ENCODE measurements at places on chromosomes 3 and 15. TPM values are rescaled to one million over a fixed set of nuclear protein-coding genes. Genes with fewer than 3 reads are reported as not detected.
A peak's percentile ranks its signal among the peaks of the same experiment; 100 is the strongest.

GRCh38 chr15:38886315-38887163, 321.9 kb upstream of the RASGRP1 start:
- DNase-seq = no peak

- no peak for DNase-seq
These were observed 44.8 kb upstream of the ATP2C1 start for GRCh38 chr3:130849091-130849552.

- no peak for DNase-seq
These were observed 45.0 kb downstream of the GLDN start for GRCh38 chr15:51386486-51386885.

GRCh38 chr3:141218162-141218835, 13.3 kb upstream of the PXYLP1 start:
- no peak for DNase-seq

DNA sequence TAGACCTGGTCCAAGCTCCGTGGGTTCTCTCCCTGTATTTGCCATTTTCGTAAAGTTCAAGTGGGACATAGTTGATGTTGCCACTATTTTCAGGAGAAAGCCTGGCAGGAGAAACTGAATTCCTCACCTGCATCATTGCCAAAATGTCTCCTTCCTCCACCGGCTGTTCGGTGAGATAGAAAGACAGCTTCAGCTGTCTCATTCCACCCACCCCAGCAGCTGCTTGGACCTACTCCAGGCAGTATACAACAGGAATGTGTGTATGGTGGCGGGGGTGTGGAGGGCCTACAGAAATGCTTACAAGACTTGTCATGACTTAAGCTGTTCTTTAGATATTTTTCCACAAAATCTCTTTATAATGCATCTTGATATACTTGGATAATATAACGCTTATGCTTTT, 132.7 kb upstream of the RAP2B start:
- DNase-seq = no peak

GRCh38 chr3:133884887-133885711, 10.6 kb downstream of the RAB6B start:
- DNase-seq = no peak

DNA sequence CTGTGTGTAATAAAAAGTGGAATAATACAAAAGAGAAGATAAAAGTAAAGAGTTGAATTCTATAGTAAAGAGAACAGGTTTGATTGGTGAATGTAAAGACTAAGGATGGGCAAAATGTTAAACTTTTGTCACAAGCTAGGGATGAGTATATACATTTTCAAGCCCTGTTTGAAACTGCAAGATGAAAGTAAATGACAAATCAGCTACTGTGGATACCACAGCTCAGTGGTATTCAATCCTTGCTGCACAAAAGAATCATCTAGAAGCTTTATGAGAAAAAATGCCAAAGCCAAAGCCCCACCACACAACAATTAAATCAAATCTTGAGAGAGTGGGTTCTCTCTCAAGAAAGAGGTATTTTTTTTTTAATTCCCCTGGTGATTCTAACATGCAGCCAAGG, 67.7 kb downstream of the VPS13C start:
- DNase-seq = no peak

GRCh38 chr3:117398141-117398899, 688.7 kb downstream of the TUSC7 start:
- no peak for DNase-seq

- no peak for DNase-seq
These were observed 13.3 kb upstream of the CD200 start for GRCh38 chr3:112319516-112320276.

GRCh38 chr3:28982906-28983305, 298.0 kb upstream of the RBMS3 start:
- DNase-seq = no peak

DNA sequence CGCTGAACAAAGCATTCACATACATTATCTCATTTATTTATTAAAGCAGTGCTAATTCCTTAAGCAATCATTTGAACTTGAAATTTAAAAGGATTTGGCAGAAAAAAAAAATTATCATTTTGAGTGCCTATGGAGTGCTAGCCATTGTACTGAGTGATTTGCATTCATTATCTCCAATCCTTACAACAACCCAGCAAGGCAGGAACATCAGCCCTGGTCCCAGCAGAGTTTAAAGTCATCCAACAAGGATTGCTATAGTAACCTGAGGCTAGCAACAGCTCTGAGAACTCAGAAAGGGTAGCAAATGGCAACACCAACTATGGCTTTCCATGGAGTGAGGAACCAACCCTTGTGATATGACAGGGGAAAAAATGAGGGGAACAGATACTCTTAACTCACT, 237.6 kb upstream of the SETMAR start:
- DNase-seq = no peak

- DNase-seq = peak; percentile 94
These were observed 53.6 kb downstream of the RHCG start for GRCh38 chr15:89442671-89443307.

GRCh38 chr15:64775551-64776401, at the start of gene RBPMS2:
Gene RBPMS2, minus strand, starts transcription at chr15:64775589. Its CDS starts 270 bp downstream, at chr15:64775319.
- DNase-seq = no peak

- peak; percentile 50 for DNase-seq
These were observed 32.2 kb upstream of the ACP3 start for GRCh38 chr3:132284781-132285619.

DNA sequence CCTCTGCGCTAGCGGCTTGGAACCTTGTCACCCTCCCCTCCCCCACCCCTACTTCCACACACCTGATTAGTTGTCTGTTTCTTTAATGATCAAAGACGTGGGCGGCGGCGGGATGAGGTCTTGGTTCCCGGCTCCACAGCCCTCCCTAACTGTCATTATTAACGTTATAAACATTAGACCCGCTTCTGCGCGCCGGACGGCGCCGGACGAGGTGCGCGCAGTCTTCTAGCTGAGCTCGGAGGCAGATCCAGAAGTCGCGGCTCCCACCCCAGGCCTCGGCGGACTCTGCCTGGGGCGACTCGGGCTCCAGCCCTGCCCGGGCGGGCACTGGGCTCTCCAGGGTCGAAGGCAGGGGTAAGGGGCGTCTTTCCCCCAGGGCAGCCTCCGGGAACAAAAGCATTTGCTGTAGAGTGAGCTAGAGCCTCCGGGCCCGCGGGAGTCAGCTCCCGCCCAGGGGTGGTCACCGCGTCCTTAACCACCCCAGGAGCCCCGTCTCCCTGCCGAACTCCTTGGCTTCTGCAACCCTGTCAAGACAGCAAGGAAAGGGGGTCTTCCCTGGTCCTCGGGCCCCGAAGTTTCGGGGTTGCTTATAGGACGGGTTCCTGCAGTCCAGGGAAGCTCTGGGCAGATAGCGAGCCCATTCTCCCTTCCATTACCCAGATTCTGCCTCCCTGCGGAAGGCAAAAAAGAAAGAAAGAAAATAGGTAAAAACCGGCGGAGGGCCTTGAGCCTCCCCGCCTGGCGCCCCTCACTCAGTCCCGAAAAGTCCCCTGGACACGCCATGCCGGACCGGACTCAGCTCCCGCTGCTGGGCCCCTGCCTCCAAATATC, 2.2 kb upstream of the ISLR2 start:
- no peak for DNase-seq

DNA sequence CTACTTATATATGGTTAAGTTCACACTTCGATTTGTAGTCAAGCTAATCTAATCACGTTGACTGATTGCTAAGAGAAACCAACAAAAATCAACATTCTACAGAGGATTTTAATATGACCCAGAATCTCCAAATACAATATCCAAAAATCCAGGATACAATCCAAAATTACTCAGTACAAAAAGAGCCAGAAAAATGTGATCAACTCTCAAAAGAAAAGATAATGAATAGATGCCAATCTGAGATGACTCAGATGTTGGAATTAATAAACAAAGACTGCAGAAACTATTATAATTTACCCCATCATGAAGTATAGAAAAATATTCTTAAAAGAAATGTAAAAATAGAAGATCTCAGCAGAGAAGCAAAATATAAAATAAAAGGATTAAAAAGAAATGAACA, 22.3 kb downstream of the HACL1 start:
- DNase-seq = no peak

DNA sequence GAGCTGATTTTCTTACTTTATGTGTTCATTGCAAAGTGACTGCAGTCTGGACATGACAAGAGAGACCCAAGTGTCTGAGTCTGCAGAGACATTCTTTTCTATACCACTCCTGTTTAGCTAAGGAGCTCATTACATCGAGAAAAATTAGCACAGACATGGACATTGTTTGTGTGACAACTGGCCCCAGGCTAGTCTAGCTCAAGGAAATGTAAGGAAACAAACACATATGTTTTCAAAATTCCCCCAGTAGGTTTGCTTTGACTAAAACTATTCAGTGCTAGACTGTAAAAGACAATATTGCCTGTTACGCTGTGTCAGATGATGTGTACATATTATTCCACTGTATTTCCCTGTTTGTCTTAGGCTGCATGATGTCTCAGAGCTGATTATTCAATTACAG, 40.9 kb downstream of the TPRG1 start:
- DNase-seq = no peak

- no peak for DNase-seq
These were observed 20.1 kb downstream of the IFT122 start for GRCh38 chr3:129460155-129460554.

- no peak for DNase-seq
These were observed 243.6 kb downstream of the ZIC1 start for GRCh38 chr3:147652651-147653366.

- no peak for DNase-seq
These were observed 9.8 kb upstream of the ATP13A5 start for GRCh38 chr3:193388361-193388760.

GRCh38 chr3:9153904-9154619, 95.4 kb downstream of the SRGAP3 start:
- no peak for DNase-seq

- DNase-seq = peak; percentile 78
These were observed 28.1 kb downstream of the CPNE4 start for GRCh38 chr3:132006605-132007204.

- DNase-seq = no peak
These were observed 18.9 kb upstream of the COPG1 start for GRCh38 chr3:129230311-129231019.

DNA sequence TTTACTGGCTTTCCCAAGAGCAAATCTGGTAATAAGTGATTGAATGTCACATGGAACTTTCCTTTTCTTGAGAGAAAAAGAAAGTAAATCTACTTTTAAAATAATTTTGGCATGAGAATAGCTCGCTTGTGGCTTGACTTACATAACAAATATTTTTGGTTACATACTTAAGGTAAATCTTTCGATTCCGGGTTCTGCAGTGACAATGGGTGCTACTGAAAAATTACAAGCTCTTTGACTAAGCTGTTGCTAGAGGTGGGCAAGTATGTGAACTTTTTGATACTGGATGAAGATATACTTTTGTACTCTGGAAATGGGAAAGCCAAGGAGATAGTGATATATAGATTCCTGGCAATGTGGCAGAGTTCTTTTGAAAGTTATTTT, 51.9 kb upstream of the OTOL1 start:
- no peak for DNase-seq

DNA sequence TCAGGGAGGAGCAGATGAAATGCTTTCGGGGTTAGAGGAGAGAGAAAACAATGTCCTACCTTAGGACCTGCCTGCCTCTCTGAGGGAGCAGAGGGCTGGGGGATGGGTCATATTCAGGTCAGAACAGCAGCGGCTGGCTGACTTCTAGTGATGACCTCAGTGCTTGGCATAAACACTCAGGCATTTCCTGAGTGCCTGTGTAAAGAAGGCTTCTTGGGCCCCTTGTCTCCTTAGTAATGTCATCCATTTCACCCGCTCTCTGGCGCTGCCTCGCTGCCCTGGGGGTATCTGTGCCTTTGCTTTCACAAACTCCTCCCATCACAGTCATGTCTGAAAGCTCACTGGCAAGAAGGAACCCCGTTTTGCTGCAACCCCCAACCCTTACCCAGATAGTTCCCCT, 82.9 kb upstream of the GSK3B start:
- no peak for DNase-seq

DNA sequence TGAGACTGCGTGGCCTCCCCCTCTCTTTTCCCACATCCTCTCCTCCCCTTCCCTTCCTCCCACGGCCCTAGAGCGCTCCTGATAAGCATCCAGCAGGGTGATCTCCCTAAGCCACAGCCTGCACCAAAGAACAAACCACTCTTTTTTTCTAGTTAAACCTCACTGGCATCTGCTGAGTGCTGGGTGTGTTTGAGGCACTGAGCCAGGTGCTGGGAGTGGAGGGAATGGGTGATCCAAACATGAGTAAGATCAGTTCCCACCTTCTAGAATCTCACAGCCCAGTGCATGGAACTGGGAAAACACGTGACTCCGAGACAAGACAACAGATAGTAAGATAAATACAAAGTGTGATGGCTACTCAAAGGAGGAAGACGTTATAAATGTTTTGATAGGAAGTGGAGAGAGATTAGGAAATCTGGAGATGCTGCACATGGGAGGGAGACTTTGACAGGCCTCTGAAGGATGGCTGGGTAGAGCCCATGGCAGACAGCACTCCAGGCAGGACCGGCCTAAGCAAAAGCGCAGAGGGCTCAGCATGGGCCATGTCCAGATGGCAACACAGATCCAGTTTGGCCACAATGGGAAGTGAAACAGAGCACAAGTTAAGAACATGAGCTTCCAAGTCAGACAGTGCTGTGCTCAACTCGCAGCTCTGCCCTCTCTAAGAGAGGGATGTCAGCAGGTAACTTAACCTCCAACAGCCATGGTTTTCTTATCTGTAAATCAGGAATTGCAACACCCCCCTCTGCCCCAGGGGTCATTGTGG, 55.6 kb downstream of the CCR3 start:
- DNase-seq = no peak

GRCh38 chr3:108713816-108714215, 43.4 kb downstream of the RETNLB start:
- DNase-seq = no peak

Gene IL17RB
- not detected for total RNA-seq

Gene LACTB
- 3.8 TPM for total RNA-seq

Gene HRH1
- 6.2 TPM for total RNA-seq

Gene CELSR3
- 7.0 TPM for total RNA-seq

Gene ATRIP
- 10.9 TPM for total RNA-seq

Gene AHSG
- total RNA-seq = not detected

Gene BFSP2
- total RNA-seq = 33.1 TPM

Gene GABRA5
- total RNA-seq = not detected

Gene SERINC4
- not detected for total RNA-seq

Gene SV2B
- 0.26 TPM for total RNA-seq

Gene C3orf20
- not detected for total RNA-seq

Gene POMGNT2
- 59.3 TPM for total RNA-seq

Gene AKAP13
- 166 TPM for total RNA-seq

Gene PTH1R
- total RNA-seq = not detected

Gene CLRN1
- total RNA-seq = not detected

Gene KCNMB3
- total RNA-seq = 28.3 TPM

Gene BBS4
- 27.9 TPM for total RNA-seq

Gene FAM107A
- total RNA-seq = not detected

Gene FRMD5
- not detected for total RNA-seq
